Placental pericyte (primary cell): ENCODE measurements at places on chromosomes 4 and X. TPM values are rescaled to one million over a fixed set of nuclear protein-coding genes. Genes with fewer than 3 reads are reported as not detected.

Gene UGT2B11
- total RNA-seq: not detected in 2 replicates

Gene ZMAT1
- 0.22 and 0.72 TPM in 2 replicates for total RNA-seq

Gene GPR173
- 1.9 and 3.7 TPM in 2 replicates for total RNA-seq

Gene CCDC160
- total RNA-seq: 0.14 and 0.22 TPM in 2 replicates

Gene NUDT10
- 0.14 TPM in 1 of 2 replicates, not detected in the other for total RNA-seq

Gene TBX22
- total RNA-seq: not detected in 2 replicates

Gene NSUN7
- under 0.01 and 0.22 TPM in 2 replicates for total RNA-seq

Gene DGKK
- total RNA-seq: not detected in 2 replicates

Gene CT83
- total RNA-seq: not detected in 2 replicates

Gene GCNA
- total RNA-seq: 1.7 and 2.8 TPM in 2 replicates

Gene ENPP6
- total RNA-seq: not detected in 2 replicates

Gene MAGED4
- total RNA-seq: 18.5 and 32.8 TPM in 2 replicates

Gene NR0B1
- not detected in 2 replicates for total RNA-seq

Gene SHISA3
- total RNA-seq: not detected in 2 replicates

Gene CCDC110
- 0.29 and 0.44 TPM in 2 replicates for total RNA-seq

Gene RTL5
- total RNA-seq: 1.4 and 2.4 TPM in 2 replicates

Gene TIGD4
- under 0.01 TPM in 1 of 2 replicates, not detected in the other for total RNA-seq

Gene GRPR
- total RNA-seq: 0.43 TPM in 1 of 2 replicates, not detected in the other

Gene CT45A2
- total RNA-seq: not detected in 2 replicates

Gene MAGEA10
- not detected in 2 replicates for total RNA-seq

Gene GAGE13
- not detected in 2 replicates for total RNA-seq

Gene CXorf49
- not detected in 2 replicates for total RNA-seq

Gene NPY2R
- total RNA-seq: not detected in 2 replicates

Gene HTN1
- total RNA-seq: not detected in 2 replicates

Gene SNCA
- total RNA-seq: 4.9 and 7.9 TPM in 2 replicates

Gene HSFX1
- total RNA-seq: 0.29 and 0.88 TPM in 2 replicates

Gene SLBP
- total RNA-seq: 45.7 and 65.0 TPM in 2 replicates

Gene ASB9
- total RNA-seq: 1.6 TPM in 1 of 2 replicates, not detected in the other

Gene DCAF8L2
- total RNA-seq: not detected in 2 replicates

Gene PAK3
- total RNA-seq: 2.2 and 3.6 TPM in 2 replicates

Gene GAB1
- total RNA-seq: 9.7 and 12.0 TPM in 2 replicates

Gene PRICKLE3
- 5.0 and 6.3 TPM in 2 replicates for total RNA-seq

Gene CT45A8
- not detected in 2 replicates for total RNA-seq

Gene AREG
- 1.3 and 16.2 TPM in 2 replicates for total RNA-seq

Gene MAGEA2B
- not detected in 2 replicates for total RNA-seq

Gene RGN
- total RNA-seq: 1.1 TPM in 1 of 2 replicates, not detected in the other

Gene SCRG1
- total RNA-seq: under 0.01 TPM in 2 replicates

Gene TDO2
- total RNA-seq: 8.3 and 12.3 TPM in 2 replicates

Gene CFI
- 0.57 and 2.2 TPM in 2 replicates for total RNA-seq

Gene HDAC8
- 24.1 and 33.1 TPM in 2 replicates for total RNA-seq

Gene PPBP
- not detected in 2 replicates for total RNA-seq

Gene SPANXB1
- total RNA-seq: not detected in 2 replicates

Gene RFC1
- 43.8 and 49.2 TPM in 2 replicates for total RNA-seq

Gene DRP2
- 0.22 and 4.0 TPM in 2 replicates for total RNA-seq

Gene MTMR8
- total RNA-seq: not detected in 2 replicates

Gene GPM6B
- 0.14 TPM in 1 of 2 replicates, not detected in the other for total RNA-seq

Gene FAM9B
- not detected in 2 replicates for total RNA-seq

Gene CSN1S1
- not detected in 2 replicates for total RNA-seq

Gene NALF2
- total RNA-seq: not detected in 2 replicates

Gene DCX
- not detected in 2 replicates for total RNA-seq

Gene PLAC8
- 0.14 TPM in 1 of 2 replicates, not detected in the other for total RNA-seq

Gene NIPAL1
- 0.66 and 1.6 TPM in 2 replicates for total RNA-seq

Gene PAGE4
- total RNA-seq: not detected in 2 replicates

Gene SSX3
- total RNA-seq: not detected in 2 replicates
